ENCODE measurements at places on chromosomes 5 and 9. TPM values are rescaled to one million over a fixed set of nuclear protein-coding genes. Genes with fewer than 3 reads are reported as not detected.

GDA gene
- 14.6 TPM for total RNA-seq

- DNase-seq: peak; percentile 94
Measured at GRCh38 chr5:172775326-172776234, 4.6 kb upstream of the DUSP1 start.

GRCh38 chr5:40464511-40464910 is 215.2 kb upstream of the PTGER4 start:
- DNase-seq: no peak

GRCh38 chr5:59198365-59198764 is 615.5 kb downstream of the RAB3C start:
- no peak for DNase-seq

DNA sequence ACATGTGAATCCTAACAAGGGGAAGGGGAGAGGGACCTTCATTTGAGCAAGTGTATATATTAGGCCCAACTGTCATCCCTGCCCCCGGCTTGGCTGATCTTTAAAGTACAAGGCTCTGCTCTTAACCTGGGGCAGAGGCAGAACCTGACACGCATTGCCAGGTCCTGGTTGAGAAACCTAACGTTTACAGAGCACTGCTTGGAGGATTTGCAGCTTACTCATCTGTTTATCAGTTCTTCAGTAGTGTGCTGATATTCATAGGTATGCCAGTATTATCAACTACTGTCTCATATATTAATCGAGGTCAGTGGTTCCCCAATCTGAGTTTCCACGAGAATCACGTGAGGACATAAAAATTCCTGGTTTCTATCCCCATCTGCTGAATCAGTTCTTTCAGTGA is 50.4 kb downstream of the ACO1 start:
- no peak for DNase-seq

Measured in renal cortical epithelial cell (primary cell).